ENCODE measurements at places on chromosomes 5 and 9.

DNA sequence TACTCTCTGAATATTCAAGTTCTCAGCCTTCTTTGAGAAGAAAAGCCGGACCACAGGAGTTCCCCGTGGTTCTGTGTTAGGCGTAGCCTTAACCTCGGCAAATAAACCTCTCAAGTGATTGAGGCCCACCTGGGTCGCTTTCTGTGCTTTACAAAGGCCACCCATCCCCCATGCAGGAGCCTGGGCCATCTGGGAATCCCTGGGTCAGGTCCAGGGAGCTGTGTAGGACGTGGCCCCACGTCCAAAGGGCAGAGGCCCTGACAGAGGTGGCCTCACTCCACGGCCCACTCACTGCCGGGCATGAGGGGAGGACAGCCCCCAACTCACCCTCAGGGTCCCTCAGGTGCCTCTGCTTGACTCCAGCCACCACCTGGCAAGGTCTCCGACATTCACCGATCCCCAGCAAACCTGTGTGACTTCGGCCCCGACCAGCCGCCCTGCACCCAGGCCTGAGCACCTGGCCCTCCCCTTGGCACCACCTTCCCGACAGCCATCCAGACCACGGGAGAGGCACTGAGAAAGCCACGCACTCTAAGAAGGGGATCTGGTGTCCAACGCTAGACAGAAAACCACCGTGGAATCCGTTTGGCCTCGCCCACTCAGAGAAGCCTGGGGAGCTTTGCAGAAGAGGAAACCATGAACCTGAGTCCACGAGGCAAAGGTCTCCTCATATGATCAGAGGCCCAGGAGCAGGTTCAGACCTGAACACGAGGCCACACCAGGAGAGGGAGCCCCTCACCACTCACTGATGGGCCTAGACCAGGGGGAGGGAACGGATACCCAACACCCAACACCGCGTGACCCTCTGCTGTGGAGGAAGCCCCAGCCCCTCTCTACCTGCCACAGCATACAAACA lies 4.5 kb downstream of the SLC12A7 start:
- DNase-seq, result no peak

DNA sequence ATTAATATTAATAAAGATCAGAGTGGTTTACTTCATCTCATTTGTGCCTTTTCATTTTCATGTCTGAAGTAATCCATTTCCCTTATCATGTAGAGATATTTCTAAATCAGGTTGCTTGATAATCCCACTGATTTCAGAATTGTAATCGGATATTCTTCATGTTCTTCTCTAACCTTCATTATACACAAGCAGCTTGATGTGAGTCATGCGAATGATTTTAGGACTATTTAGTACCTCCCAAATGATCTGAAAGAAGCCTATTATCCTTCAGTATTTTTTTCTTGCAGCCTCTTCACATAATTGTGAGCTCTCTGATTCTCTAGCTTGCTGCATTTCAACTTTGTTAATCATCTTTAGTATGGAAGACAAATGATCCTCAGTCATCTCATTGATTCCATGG lies 182.0 kb downstream of the GIN1 start:
- DNase-seq, result no peak

DNA sequence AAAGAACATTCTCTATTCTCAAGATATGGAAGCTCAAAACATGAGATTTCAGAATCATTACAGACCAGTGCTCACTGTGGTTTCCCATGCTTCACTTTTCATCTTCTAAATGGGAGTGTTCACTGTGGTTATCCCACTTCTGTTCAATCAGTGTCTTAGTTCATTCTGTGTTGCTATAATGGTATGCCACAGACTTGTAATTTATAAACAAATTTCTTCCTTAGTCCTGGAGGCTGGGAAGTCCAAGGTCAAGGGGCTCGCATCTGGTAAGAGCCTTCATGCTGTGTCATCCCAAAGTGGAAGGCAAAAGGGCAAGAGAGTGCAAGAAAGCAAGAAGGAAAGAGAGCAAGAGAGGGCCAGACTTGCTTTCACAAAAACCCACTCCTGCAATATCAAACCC lies 146.3 kb downstream of the TTC39B start:
- DNase-seq, result no peak

- no peak for DNase-seq
Observed at GRCh38 chr5:93296338-93296737, 284.7 kb downstream of the NR2F1-AS1 start.

DNA sequence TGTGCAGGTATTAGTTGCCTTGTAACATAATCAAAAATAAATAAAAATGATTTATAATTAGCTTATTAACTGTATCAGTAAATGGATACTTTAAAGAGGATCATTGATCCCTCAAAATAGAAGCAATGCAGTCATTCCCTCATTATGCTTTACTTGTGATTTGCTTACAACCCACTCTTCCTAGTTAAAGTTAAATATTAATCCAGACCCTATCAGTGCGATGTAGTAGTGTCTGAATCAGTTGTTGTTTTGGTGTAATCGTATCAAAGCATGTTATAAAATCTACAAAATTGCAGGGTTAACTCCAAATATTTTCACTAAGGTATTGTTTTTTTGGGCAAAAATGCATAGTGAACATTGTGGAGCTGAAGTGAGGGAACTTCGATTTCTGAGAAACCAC lies 17.6 kb downstream of the TENT4A start:
- DNase-seq, result no peak

DNA sequence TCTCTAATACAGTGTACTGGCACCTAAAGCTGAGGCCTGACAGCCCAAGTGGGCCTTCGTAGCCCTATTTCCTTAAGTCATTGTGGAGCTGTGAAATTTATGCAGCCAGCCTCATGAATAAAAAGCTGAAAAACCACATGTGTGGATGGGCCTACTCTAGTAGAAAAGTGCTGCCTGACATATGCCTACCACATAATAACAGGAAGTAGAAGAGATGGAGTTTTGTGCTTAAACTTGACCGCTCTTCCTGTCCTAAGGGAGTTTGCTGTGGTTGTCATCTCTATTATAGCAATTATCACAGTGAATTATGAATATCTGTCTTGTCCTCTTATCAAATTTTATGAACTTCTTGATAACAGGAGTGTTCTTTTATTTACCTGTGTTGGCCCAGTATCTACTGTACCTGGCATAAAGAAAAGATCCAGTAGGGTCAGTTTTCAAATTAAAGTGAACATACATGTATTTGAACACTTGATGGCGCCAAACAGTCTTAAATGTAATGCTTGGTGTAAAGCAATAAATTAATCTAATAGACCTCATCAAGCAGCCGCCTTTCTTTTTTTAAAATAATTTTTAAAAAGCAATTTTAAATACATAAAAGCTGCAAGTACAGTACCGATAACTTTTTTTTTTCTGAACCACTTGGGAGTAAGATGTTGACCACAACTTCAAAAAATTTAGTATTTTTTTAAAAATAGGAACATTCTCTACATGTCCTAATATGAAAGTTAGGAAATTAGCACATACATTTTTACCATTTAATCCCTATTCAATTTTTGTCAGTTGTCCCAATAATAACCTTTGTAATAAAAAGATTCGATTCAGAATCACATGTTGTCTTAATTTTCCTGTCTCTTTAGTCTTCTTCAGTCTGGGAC lies 51.0 kb downstream of the FKTN start:
- DNase-seq, result peak; percentile 10

- no peak for DNase-seq
Observed at GRCh38 chr5:65480306-65480865, 1.3 kb downstream of the ADAMTS6 start.

- DNase-seq, result peak; percentile 25
Observed at GRCh38 chr5:173498286-173498685, 118.2 kb downstream of the BOD1 start.

- no peak for DNase-seq
Observed at GRCh38 chr5:101159006-101159405, 255.9 kb upstream of the ST8SIA4 start.

GRCh38 chr5:58156973-58157701 lies 302.7 kb downstream of the PLK2 start:
- no peak for DNase-seq

- DNase-seq, result no peak
Observed at GRCh38 chr9:3237121-3237520, 288.7 kb downstream of the RFX3 start.

GRCh38 chr5:142420561-142421227 lies 95.9 kb upstream of the SPRY4 start:
- DNase-seq, result no peak

DNA sequence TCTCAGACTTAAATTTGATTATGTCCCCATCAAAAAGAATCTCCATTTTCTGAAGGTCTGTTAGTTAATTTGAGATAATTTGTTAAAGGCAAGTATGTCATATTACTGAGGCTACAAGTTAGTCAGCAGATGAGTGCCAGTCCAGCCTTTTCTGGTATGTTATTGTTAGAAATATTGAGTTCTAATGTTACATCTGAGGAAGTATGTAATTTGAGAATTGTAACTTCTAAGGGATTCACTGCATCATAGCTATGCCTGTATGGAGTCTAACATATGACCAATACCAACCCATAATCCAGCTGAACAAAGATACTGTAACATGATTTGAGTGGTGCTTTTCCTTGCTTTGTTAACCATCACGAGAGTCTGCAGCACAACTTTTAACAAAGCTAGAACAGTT lies 13.9 kb downstream of the SLC23A1 start:
- DNase-seq, result no peak

DNA sequence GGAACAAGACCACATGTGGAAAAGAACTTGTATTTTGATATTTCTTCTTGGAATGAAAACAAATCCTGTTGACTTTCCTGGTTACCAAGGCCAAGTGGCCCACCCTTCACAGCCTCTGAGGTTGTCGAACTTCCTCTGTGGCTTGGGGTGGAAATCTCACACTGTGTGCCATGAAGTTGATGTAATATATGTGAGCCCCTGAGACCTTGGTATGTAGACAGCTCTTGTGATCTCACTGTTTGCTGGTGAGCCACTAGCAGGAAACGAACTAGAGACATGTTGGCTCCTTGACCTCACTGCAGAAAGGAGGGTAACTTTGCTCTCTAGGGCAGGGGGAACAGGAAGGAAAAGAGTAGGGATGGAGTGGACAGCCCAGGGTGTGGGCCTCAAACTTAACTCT lies 159.4 kb downstream of the ARHGAP26 start:
- DNase-seq, result no peak

DNA sequence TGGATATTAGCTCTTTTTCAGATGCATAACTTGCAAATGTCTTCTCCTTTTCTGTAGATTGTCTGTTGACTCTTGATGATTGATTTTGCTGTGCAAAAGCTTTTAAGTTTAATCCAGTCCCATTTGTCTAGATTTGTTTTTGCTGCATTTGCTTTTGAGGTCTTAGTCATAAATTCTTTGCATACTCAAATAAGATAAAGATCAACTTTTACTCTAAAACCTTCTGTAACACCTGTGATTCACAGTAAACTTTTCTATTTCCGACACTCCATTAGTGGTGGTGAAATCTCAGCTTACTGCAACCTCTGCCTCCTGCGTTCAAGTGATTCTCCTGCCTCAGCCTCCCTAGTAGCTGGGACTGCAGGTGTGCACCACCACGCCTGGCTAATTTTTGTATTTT lies 239.0 kb upstream of the ST8SIA4 start:
- no peak for DNase-seq

- no peak for DNase-seq
Observed at GRCh38 chr5:41418220-41419031, 92.0 kb downstream of the PLCXD3 start.

- peak; percentile 61 for DNase-seq
Observed at GRCh38 chr9:89021154-89021803, 30.0 kb downstream of the S1PR3 start.

DNA sequence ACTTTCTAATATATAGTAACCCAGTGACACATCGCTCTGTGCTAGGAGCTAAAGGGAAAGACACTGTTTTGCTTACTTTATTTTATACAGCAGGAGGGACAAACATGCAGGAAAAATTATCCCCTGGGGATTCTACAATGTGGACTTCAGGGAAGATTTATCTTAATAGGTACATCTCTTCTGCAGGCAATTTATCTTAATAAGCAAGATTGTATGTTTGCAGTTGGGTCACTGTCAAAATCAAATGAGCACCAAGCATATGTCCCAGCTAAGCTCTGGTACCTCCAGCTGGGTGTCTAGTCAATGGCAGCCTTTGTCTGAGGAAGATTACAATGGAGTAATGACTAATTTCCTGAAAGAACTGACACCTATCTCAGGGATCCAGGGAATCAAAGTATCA lies 309.9 kb upstream of the PANK3 start:
- DNase-seq, result no peak

DNA sequence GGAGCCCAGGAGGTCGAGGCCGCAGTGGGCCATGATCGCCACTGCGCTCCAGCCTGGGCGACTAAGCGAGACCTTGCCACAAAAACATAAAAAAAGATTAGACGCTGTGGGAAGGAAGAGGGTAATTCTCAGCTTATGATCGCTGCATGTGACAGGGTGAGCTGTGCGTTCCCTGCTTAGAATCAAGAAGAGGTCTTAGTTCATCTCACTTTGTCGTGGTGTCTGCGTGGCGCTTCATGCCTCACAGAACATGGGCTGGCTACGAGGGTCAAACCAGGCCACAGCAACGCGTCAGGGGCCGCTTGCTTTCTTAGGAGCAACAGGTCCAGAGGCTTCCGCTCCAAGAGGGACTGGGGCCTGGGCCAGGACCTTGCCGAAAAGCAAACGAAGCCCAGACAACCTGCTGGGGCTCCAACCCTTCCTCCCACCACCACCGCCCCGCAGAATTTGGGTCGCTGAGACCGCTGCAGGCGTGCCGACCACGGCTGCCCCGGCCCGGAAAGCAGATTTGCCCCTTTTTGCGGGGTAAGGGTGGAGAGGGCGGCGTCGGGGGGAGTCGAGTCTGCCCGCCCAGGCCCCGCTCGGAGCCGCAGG lies 10.0 kb upstream of the GRIN1 start:
- no peak for DNase-seq

DNA sequence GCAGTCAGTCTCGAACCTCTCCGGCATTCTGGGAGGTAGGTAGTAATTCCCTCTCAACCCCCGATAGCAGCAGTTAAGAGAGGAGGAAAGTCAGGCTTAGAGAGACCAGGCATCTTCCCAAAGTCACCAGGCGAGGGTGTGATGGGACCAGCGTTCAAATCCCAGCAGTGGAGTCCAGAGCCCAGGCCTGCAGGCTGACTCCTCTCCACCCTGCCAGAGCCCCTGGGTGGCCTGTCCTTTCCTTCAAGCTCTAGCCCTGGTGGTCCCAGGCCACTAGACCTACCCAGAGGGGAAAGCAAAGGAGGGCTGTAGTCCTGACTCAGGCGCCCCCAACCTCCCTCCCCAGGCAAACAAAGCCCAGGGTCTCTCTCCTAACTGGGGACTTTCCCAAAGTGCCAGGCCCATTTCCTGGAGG lies 4.2 kb upstream of the NR5A1 start:
- DNase-seq, result no peak
